Thoracic aorta (tissue), 2 donors: ENCODE measurements at places on chromosomes 3 and 15.

GRCh38 chr3:106014971-106015370 lies 146.2 kb upstream of the CBLB start:
- no peak for DNase-seq

DNA sequence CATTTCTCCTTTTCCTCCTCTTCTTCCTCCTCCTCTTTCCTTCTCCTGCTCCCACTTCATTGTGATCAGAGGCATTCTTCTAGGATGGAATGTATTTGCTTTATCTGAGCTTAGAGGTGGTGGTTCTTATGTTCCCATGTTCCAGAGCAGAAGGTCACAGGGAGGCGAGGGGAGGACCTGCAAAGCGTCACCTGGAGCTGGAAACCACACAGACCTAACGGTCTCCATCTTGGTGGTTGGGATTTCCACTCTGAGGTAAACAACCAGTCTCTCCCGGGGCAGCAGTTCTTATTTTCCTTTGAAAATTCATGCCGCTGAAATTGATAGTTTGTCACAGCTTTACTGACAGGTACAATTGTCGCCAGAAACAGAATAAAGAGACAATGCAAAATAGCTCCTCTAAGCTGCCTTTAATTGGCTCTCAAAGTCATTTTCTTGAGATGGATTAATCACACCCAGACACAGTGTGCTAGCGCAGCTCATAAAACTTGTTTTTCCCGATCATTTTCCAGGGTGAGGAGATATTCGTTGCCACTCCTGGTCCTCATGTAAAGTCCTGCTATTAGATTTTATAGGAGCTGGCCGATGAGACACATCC lies 16.9 kb upstream of the AGBL1 start:
- no peak for DNase-seq

DNA sequence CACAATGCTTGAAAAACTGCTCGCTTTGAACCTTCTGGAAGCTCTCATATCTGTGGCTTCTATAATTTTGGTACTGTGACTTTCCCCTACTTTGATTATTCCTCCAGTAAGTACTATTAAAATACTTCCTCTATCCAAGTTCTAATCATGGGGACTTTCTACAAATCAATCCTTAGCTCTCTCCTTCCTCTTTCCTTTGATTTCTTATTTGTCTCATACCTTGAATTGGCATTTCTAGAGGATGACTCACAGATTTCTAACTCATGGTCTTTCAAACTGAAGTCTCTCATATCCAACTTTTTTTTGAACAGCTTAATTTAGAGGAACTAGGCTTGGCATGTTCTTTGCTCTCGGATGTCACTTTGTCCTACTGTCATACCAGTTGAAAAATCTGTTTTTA lies 241.8 kb downstream of the TBC1D5 start:
- DNase-seq = no peak

DNA sequence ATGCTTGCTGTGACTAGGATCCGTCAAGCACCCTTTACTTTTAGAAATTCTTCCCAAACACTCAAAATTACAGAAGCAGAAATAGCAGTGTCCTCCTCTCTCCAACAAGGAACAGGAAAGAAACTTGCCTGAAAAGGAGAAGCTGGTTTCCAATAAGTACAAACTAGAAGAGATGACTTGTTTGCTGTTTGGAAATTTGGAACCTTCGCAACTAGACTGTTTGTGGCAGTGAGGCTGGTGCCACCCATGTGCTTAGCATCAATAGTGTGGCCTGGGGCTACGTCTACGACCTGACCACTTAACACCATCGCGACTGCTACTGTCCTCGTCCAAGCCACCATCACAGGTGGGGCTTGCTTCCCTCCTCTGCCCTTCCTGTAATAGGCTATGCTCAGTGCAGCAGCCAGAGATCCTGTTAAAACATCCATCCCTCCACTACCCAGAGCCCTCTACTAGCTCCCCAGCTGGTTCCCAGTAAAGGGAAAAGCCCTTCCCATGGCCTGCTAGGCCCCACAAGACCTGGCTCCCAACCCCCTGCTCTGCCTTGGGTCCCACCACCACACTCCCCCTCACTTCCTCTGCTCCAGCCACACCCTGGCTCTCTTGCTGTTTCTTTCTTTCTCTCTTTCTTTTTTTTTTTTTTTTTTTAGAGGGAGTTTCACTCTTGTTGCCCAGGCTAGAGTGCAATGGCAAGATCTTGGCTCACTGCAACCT lies 52.6 kb upstream of the CCR2 start:
- no peak for DNase-seq
